ENCODE measurements at places on chromosomes 3 and 15.

DNA sequence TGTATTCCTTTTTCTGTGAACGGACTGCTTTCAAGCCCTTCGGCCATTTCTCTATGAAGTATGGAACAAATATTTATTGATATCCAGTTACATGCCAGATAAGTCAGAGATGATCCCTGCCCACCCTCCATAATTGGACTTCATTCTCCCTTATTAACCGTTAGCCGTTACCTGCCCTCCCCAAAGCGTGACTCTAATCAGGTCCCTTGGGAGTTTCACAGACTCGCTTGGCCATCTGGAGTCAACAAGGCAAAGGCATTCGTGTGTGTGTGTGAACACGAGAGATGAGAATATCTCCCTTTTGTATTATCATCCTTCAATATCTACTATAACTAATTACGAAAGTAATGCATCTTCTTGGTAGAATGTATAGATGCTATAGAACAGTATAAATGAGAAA is 314.5 kb downstream of the TLE3 start:
- no peaks in the 10 kb centered on the region for H3K4me1 ChIP-seq
- no peak overlapping the region for H3K27ac ChIP-seq
- H3K27me3 ChIP-seq = no peaks in the 10 kb centered on the region
- no peak for DNase-seq

DNA sequence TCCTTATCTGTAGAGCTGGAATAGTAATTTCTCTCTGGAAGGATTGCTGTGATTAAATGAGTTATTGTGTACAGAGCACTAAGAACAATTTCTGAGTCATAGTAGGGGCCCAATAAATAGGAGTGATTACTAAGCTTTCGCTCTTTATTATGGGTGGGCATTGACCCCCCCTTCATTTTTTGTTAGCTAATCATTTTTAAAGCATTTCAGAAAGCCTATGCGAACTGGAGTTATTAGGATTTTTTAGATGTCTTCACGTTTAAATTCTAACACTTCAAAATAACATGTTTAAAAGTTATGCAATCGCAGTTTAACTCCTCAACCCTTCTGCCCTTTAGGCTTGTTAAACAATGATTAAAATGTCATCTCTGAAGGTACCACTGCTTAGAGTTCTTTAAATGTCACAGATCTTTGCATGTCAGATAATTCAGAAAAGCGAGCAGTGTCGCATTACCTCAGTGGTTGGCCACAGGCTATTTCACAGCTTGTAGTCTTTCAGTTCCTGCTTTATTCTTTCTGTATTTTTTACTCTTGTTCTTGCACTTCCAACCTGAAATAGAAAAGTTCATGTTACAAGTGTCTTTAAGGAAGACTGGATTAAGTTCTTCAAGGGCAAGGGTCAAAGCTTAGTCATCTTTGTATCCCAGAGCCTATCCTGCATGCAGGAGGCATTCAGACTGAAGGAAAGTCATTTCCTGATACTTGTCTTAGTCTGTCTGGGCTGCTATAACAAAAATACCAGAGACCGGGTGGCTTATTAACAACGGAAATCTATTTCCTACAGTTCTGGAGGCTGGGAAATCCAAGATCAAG is 102.9 kb downstream of the FNDC3B start:
- DNase-seq = no peak
- H3K27me3 ChIP-seq = no peaks in the 10 kb centered on the region
- no peaks in the 10 kb centered on the region for H3K36me3 ChIP-seq
- H3K27ac ChIP-seq = no peak overlapping the region
- H3K4me3 ChIP-seq = no peak overlapping the region
- peaks cover 16% of the 10 kb centered on the region for H3K4me1 ChIP-seq

GRCh38 chr3:184345317-184346144 is 8.1 kb downstream of the FAM131A start:
- H3K4me1 ChIP-seq = peaks cover 7% of the 10 kb centered on the region
- H3K27me3 ChIP-seq = no peaks in the 10 kb centered on the region
- no peak overlapping the region for H3K4me3 ChIP-seq
- peak overlapping the region; percentile 66 for H3K27ac ChIP-seq
- peak; percentile 52 for DNase-seq
- H3K36me3 ChIP-seq = peaks cover 65% of the 10 kb centered on the region

GRCh38 chr3:61683549-61684236 is 122.3 kb downstream of the PTPRG start:
- DNase-seq = no peak
- no peak overlapping the region for H3K27ac ChIP-seq
- peaks cover 32% of the 10 kb centered on the region for H3K4me1 ChIP-seq
- no peak overlapping the region for H3K4me3 ChIP-seq
- no peaks in the 10 kb centered on the region for H3K36me3 ChIP-seq

DNA sequence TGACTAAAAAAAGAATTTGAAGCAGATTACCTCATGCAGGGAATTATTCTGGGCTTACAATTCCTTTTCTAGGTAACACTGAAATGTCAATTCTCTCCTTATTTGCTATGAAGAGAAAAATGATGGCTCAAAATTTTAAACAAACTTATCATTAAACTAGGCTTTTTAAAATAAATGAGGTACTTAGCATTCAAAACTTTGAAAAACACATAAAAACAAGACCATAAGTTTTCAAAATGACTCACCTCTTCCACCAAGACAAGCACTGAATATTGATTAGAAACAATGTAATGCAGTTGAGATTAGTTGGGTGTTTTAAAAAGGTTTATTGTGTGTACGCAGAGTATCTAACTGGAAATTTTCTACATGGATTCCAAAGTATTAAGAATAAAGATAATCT is 154.6 kb downstream of the ADAM10 start:
- H3K27ac ChIP-seq = no peak overlapping the region
- H3K4me1 ChIP-seq = no peaks in the 10 kb centered on the region
- no peaks in the 10 kb centered on the region for H3K27me3 ChIP-seq

GRCh38 chr3:8529738-8530525 is 28.3 kb downstream of the LMCD1 start:
- H3K27me3 ChIP-seq = no peaks in the 10 kb centered on the region
- peaks cover 28% of the 10 kb centered on the region for H3K4me1 ChIP-seq
- no peak overlapping the region for H3K27ac ChIP-seq
- no peak overlapping the region for H3K4me3 ChIP-seq

- H3K36me3 ChIP-seq = no peaks in the 10 kb centered on the region
- no peaks in the 10 kb centered on the region for H3K4me1 ChIP-seq
- H3K27ac ChIP-seq = no peak overlapping the region
- no peaks in the 10 kb centered on the region for H3K27me3 ChIP-seq
Measured at GRCh38 chr3:195458316-195458717, 15.5 kb upstream of the ACAP2 start.

DNA sequence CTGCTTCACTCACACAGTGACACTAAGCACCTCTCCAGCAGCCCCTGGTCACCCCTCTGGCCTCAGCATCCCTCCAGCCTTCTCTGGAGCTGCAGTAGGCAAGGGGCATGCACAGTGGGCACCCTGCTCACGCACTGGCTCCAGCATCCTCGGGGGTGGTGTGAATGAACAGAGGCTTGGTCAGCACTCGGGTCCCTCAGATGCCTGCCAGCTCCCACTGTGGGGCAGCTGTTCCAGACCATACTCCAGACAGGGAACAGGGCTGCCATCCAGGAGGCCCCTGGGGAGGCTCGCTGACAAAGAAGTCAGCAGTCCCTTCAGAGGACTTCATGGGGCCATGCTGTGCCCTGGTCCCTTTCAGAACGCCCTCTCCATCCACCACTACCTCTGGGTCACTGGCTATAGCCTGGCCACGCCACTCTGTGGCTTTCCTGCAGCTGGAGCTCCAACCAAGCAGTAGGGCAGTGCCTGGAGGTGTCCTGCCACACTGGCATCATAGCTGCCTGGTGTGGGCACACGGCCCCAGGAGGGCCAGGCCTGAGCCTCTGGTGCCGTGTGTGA is 26.3 kb downstream of the ALS2CL start:
- H3K4me1 ChIP-seq = no peaks in the 10 kb centered on the region
- no peak overlapping the region for H3K27ac ChIP-seq
- DNase-seq = no peak

GRCh38 chr3:42194943-42195510 is 71.0 kb downstream of the CCK start:
- H3K27ac ChIP-seq = no peak overlapping the region
- no peak for DNase-seq
- peaks cover 14% of the 10 kb centered on the region for H3K4me1 ChIP-seq
- no peak overlapping the region for H3K4me3 ChIP-seq
- H3K36me3 ChIP-seq = peaks cover 81% of the 10 kb centered on the region
- H3K27me3 ChIP-seq = no peaks in the 10 kb centered on the region

Data from neuronal stem cell (in vitro differentiated cells).